ENCODE measurements at places on chromosomes 7 and 10.
A peak's percentile ranks its signal among the peaks of the same experiment; 100 is the strongest.

- DNase-seq: no peak
These were observed 6.9 kb downstream of the GHRHR start for GRCh38 chr7:30970594-30971094.

DNA sequence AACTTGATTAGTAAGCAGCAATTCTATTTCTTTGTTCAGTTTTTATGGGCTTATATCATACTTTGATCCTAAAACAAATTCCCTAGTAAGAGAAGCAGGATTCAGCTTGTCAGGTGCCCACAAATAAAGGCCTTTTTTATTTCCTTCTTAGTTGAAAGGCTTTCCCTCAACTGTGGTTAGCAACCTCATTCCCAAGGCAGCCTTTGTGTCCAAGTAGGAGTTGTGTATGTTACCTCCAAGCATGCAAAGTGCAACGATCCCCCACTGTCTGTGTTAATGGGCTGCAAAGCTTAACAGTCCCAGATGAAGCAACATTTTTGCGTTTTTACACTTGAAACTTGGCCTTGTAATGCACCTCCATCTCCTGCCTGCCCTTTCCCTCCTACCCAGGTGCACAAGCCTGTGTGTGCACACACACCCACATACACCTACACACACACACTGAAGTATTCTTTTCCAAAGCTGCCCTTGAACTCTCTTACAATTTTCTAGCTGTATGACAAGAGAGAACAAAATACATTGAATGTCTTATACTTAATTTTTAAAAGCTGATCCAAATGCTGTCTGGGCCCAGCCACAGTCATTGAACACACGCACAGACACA is 278.2 kb downstream of the SNX13 start:
- no peak for DNase-seq

DNA sequence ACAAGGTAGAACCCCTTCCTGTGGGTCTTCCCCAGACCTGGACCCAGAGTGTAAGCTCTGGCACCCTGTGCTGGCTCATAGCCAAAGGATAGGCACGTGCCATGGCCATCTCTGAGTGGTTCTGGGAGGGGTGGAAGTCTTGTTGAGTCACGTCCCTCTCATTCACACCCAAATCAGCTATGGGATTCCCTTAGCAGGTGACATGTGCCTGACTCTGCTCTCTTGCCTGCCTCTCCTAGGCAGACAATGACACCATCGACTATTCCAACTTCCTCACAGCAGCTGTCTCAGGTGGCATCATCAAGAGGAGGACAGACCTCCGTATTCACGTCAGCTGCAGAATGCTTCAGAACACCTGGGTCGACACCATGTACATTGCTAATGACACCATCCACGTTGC is 59.8 kb downstream of the C10orf120 start:
- no peak for DNase-seq

- DNase-seq: no peak
These were observed 823.5 kb downstream of the GRID1 start for GRCh38 chr10:85542936-85543730.

- no peak for DNase-seq
These were observed 329.3 kb downstream of the FRMD4A start for GRCh38 chr10:14001298-14002040.

DNA sequence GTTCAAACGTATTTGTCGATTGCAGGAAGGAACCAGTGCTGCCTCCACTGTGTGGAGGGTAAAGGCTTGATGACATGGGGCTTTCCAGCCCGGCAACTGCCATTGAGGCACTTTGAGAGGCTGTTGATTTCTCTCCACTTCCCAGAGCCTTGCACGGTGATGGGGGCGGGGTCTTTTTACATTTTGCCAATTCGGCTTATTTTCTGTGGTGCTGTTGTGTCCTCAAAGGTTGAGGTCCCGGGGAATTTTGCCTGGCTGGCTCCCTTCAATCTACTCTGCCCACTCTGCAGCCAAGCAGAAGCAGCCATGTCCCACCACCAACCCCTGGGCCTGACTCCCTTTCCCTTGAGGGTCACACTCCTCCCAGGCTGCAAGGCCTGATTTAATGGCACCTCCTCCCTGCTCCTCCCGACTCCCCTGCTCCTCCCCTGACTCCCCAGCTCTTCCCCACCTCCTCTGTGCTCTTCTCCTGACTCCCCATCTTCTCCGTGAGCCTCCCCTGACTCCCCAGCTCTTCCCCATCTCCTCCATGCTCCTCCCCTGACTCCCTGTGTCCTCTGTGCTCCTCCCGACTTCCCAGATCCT is 39.0 kb downstream of the OAT start:
- DNase-seq: no peak

- DNase-seq: no peak
These were observed 59.1 kb downstream of the AUTS2 start for GRCh38 chr7:69657331-69657730.

DNA sequence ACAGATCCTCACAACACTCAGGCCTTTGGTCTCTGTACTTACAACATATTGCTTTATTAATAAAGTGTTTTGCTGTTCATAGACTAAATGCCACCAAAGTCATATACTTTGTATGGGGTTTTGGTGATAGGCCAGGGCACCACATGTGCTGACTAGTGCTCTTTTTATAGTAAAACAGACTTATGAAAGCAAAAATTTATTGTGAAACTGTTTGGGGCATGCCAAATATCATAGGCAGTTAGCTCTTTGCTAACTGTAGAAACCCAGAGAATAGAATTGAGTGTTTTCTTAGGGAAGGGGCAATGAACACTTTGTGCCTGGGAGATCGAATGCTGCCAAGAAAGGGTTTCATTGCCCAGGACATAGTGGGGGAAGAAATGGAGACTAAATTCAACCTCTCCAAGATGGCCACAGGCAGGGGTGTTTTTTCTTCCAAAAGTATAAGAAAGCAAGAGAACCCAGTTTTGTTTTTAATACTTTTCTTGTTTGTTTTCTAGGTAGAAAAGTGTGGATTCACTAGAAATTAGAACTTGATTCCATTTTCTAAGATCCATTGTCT is 142.7 kb downstream of the TRIL start:
- no peak for DNase-seq

DNA sequence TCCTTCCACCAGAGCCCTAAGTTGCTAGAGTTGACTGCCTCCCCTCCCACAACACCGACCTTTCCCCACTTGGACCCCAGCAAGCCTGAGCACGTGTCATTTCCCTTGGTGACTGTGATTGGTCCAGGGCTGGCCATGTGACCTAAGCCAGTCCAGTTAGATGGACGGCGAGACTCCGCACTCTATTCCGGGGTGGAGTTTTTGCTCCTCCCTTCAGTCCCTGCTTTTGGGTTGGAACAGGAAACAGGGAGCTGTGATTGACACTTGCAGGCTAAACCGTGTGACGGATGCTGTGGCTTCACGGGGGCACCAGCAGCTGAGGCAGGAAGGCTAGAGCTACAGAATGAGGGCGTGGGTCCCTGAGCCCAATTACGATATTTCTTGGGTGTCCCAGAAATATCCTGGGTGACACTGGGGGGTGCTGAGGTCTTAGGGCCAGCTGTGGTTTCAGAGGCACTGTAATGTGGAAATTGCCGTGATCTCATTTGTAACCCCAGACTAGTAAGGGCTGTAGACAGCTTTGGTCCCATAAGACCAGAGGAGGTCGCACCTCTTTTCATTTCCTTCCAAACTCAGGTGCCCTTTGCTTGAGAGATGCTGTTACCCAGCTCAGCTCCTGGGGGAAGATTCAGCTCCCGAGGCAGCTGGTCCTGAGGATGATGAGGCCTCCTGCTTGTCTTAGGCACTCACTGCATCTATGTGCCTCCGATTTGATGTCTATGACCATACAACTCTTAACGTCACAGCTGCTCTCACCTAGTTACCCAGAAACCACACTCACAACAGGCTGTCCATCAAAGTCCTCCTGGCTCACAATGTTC is 102.7 kb upstream of the NPTX2 start:
- no peak for DNase-seq

DNA sequence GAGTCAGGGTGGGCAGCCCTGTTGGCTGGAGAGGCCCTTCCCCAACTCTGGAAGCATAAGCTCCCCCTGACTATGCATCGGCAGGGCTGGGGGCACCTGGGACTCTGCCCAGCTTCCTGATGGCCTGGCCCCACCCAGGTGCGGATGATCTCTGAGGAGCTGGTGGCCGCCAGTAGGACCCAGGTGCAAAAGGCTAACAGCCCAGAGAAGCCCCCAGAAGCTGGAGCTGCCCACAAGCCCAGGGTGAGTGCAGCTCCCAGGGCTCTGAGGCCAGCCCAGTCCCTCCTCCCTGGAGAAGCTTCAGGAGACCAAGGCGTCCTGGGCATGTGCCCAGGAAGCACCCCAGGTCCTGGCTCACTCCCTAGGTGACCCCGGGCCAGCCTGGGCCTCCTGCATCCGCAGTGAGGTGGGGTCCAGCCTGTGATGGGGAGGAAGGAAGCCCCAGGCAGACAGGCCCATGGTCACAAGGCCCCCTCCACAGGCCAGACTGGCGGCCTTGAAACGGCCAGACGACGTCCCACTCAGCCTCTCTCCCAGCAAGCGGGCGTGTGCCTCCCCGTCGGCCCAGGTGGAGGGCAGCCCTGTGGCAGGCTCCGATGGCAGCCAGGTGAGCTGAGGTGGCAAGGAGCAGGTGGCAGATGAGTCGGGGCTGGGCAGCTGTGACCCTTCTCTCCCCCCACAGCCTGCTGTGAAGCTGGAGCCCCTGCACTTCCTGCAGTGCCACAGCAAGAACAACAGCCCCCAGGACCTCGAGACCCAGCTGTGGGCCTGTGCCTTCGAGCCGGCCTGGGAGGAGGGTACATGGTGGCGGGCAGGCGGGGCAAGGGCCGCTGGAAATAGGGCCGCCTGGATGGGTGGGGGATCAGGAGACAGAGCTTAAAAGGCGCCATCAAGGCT is 3.0 kb downstream of the LRWD1 start:
- DNase-seq: no peak

DNA sequence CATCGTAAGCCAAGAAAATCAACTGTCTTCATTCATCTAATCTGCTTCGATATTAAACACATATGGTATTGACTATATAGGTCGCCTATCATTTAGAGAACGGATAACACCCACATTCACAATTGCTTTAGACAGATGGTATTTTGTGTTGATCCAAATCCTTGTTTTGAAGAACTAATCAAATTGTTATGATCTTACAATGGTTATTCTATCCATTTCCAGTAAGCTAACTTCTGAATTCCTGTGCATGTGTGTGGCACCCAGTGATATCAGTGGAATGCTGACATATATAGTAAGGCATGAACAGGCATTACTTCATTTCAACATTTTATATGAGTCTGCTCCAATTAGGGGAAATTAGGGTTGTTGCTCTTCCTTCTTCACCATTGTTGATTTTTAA is 98.8 kb downstream of the SEMA3E start:
- DNase-seq: no peak

DNA sequence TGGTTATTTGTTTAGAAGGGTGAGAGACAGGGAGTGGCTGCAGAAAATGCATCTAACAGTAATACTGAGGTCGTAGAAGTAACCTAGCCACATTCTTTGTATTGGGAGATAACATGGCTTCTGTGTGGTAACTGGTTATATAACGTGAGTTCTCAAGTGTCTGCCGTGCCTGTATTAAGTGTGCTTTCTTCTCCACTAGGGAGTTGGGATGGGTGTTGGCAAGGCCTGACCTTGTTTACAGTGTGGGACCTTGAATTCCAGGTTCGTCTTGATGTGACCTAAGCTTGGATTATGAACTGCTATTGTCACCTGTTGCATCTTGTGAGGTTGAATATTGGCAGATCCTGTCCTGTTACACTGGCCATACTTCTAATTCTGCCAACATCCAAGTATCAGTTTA is 145.3 kb upstream of the NAMPT start:
- DNase-seq: no peak

DNA sequence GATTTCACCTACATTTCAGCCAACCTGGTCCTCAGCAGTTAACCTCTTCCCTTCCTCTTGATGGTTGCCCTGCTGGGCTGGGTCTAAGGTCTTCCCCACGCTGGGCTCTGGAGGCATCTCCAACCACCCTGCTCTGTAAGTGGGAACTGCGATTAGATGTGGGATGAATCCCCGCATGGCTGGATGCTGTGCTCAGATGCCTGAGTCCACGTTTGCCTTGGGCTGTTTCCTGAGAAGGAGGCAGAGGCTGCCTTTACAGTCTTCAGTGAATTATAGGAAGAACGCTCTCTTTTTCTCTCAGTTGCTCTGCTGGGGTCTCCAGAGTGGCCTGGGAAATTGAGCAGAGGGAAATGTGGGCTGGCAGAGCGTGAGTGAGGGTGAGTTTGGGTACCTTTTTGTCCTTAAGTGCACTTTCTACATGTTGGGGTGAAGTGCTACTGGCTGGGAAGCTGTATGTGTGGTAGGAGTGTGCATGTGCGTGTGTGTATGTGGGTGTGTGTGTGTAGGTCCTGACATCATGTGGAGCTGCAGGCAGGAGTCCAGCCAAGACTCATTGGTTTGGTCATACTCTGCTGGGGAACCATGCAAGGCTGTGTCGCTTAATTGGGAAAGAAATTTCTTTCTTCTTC is 1.5 kb downstream of the GIMAP8 start:
- DNase-seq: no peak

GRCh38 chr7:11410656-11411644 is 421.0 kb downstream of the THSD7A start:
- no peak for DNase-seq

DNA sequence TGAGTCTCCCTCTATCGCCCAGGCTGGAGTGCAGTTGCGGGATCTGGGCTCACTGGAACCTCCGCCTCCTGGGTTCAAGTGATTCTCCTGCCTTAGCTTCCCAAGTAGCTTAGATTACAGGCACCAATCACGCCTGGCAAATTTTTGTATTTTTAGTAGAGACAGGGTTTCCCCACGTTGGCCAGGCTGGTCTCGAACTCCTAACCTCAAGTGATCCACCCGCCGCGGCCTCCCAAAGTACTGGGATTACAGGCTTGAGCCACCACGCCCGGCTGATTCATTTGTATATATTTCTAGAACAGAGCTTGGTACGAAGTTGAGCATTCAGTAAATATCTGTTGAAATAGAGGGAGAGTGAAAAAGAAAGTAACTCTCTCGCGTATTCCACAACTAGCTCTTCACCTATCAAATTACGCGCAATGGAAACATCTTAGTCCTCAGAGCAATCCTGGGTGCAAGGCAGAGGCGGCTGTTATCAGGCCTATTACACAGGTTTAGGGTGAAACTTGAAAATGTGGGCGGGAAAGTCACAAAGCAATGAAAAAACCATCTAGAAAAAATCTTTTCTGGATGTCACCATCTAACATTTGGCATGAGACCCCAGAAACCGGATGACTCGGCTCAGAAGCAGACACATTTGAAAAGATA is 707 bp upstream of the GHITM start:
- DNase-seq: peak; percentile 65

All from activated CD4-positive, alpha-beta T cell treated with anti-CD3 and anti-CD28 coated beads, Interleukin-2, amount 50 U/mL, for 24 hours (primary cell).